ENCODE measurements at places on chromosomes 3 and 15. TPM values are rescaled to one million over a fixed set of nuclear protein-coding genes. Genes with fewer than 3 reads are reported as not detected.
A peak's percentile ranks its signal among the peaks of the same experiment; 100 is the strongest.

PLXND1 gene
- 1.2 TPM for total RNA-seq

DNA sequence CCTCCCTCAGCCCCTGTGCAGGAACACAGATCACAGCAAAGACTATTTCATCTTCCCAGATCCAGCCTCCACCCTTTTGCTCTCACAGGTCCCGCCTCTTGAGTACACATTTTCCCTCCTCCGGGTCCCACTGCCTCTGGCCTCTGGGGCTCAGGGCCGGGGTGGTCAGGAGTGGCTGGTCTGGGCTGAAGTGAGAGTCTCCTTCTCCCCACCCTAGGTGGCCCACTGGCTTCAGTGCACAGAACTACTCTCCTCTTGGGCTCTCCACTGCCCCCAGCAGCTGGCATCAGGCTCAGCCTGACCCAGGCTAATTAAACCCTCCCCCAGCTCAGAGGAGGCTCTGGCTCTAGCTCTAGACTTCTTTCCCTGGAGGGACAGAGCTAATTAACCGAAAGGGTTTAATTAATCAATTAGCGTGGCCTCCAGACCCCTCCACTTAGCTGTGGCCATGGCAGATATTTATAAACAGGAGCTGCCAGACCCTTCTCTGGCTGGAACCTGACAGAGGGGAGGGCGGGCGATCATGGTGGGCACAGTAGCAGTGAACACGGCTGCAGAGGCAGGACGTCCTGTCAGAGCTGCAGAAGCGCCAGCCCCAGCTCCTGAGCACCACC is 15.1 kb downstream of the DUSP7 start:
- H3K4me3 ChIP-seq, result no peak overlapping the region
- peaks cover 4% of the 10 kb centered on the region for H3K4me1 ChIP-seq
- no peaks in the 10 kb centered on the region for H3K36me3 ChIP-seq
- H3K27me3 ChIP-seq, result no peaks in the 10 kb centered on the region

- peaks cover 22% of the 10 kb centered on the region for H3K4me1 ChIP-seq
- H3K4me3 ChIP-seq, result no peak overlapping the region
- H3K27ac ChIP-seq, result no peak overlapping the region
- DNase-seq, result no peak
- H3K36me3 ChIP-seq, result no peaks in the 10 kb centered on the region
Measured at GRCh38 chr15:85003593-85004312, 22.1 kb downstream of the PDE8A start.

GRCh38 chr3:186988806-186989205 is 58.5 kb downstream of the ST6GAL1 start:
- no peaks in the 10 kb centered on the region for H3K27me3 ChIP-seq
- H3K27ac ChIP-seq, result no peak overlapping the region
- H3K4me1 ChIP-seq, result peaks cover 16% of the 10 kb centered on the region
- H3K4me3 ChIP-seq, result no peak overlapping the region

GRCh38 chr15:90851114-90851513 is 17.3 kb upstream of the FURIN start:
- peak overlapping the region; percentile 54 for H3K4me3 ChIP-seq
- peak; percentile 39 for DNase-seq
- H3K4me1 ChIP-seq, result peaks cover 70% of the 10 kb centered on the region
- H3K27me3 ChIP-seq, result no peaks in the 10 kb centered on the region
- peaks cover 36% of the 10 kb centered on the region for H3K36me3 ChIP-seq
